Nephron progenitor cell (in vitro differentiated cells): ENCODE measurements at places on chromosomes 3 and 15.

DNA sequence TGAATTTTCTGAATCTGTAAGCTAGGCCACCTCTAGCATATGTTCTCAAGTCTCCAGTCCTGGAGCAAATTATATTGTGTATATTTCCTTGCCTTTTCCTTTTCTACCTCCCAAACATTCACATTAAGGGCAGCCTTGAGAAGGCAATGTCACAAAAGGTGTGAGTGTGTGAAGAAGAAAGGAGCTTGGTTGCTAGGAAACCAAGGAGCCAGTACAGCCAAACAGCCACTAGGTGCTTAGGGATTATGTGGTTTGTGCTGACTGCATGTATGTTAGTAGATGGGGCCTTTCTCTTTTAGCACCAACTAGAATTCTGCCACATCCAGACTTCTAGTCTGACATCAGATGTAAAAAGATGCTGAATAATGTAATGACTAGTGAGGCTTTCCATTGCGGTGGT is 118.8 kb upstream of the DAZL start:
- no peak overlapping the region for H3K4me3 ChIP-seq
- H3K27ac ChIP-seq: no peak overlapping the region

DNA sequence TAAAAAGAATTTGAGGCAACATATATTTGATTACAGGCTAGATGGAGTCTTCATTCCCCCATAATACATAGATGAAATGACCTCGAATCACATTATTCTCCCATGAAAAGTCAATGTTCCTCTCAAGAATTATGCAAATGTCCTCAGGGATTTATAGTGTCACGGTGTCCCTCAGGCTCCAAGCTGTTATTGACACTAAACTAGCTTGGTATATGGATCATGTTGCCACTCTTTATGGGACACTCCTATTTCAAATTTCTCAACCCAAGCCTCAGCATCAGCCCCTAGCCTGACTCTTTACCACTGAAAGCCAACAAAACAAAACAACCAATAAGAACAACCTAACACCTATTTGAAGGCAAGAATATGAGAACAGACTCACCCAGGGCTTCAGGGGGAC is 139.8 kb downstream of the TPRG1 start:
- H3K27me3 ChIP-seq: no peaks in the 10 kb centered on the region
- no peak overlapping the region for H3K27ac ChIP-seq
- H3K36me3 ChIP-seq: no peaks in the 10 kb centered on the region
- no peak overlapping the region for H3K4me3 ChIP-seq
- H3K4me1 ChIP-seq: peaks cover 25% of the 10 kb centered on the region

DNA sequence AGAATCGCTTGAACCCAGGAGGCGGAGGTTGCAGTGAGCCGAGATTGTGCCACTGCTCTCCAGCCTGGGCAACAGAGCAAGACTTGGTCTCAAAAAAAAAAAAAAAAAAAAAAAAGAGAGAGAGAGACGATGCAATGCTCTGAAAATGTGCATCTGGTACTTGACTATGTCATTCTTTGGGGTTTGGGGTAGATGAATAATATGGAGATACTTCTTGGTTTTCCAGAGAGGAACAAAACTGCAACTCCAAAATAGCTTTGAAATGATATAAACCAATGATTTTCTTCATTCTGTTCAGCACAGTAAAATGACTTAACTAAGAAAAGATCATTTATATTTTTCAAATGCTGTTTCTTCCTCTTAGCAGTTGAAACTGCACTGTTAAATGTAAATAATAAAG is 158.9 kb downstream of the ISL2 start:
- no peaks in the 10 kb centered on the region for H3K4me1 ChIP-seq
- H3K36me3 ChIP-seq: peaks cover 5% of the 10 kb centered on the region
- no peak for DNase-seq
- H3K27me3 ChIP-seq: peaks cover 4% of the 10 kb centered on the region
- H3K4me3 ChIP-seq: no peak overlapping the region
- no peak overlapping the region for H3K27ac ChIP-seq

GRCh38 chr15:25401501-25401900 is 37.3 kb downstream of the UBE3A start:
- no peak overlapping the region for H3K4me3 ChIP-seq
- H3K4me1 ChIP-seq: peaks cover 12% of the 10 kb centered on the region
- no peak for DNase-seq
- peaks cover 1% of the 10 kb centered on the region for H3K27me3 ChIP-seq
- peak overlapping the region; percentile 11 for H3K27ac ChIP-seq
- H3K36me3 ChIP-seq: peaks cover 95% of the 10 kb centered on the region

DNA sequence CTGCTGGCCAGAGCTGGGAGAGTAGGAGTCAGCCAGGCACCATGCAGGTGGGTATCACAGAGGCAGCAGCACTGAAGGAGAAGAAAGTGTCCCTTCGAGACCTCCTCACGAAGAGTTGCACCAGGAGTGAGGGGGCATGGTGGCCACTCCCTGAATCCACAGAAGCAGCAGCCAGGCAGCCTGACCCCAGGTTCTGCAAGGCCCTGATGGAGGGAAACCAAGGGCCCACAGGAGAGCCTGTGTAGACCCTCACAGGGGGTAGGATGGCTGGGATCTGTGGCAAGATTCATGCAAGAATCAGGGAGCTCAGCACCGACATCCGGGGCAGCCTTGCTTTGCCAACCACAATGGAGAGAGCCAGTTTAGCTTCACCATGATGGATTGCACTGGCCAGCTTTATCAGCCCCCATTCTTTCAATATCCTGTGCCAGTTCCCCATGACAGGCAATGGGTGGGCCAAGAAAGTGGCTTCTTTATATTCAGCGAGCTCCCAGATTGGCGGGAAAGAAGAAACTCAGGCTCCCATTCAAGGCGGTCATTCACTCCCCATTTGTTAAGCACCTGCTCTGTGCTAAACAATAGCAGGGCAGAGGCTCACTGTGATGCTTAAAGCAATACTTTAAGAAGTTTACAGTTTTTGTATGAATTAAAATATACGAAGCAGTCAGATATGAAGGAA is 33.5 kb upstream of the TBC1D21 start:
- H3K4me3 ChIP-seq: no peak overlapping the region
- DNase-seq: no peak
- no peak overlapping the region for H3K27ac ChIP-seq

DNA sequence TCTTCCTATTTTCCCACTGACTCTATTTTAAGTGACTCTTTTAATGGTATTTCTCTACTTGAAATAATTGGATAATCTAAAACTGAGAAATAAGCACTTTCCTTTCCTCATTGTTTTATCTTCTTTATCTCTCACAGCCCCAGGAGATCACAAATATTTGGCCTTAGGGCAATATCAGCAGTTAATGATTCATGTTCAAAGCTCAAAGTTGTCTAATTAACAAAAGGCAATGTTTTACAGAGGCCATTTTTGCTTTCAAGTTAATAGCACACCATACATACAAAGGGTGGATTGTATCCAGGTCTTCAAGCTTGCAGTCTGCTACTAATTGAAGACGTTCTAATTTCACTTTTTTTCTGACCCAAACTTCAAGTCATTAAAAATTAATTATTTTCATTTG is 120.1 kb downstream of the LRRN1 start:
- peaks cover 34% of the 10 kb centered on the region for H3K4me1 ChIP-seq
- no peaks in the 10 kb centered on the region for H3K27me3 ChIP-seq
- DNase-seq: no peak
- no peak overlapping the region for H3K4me3 ChIP-seq

- H3K27me3 ChIP-seq: peaks cover 12% of the 10 kb centered on the region
- H3K27ac ChIP-seq: no peak overlapping the region
- DNase-seq: no peak
- H3K36me3 ChIP-seq: no peaks in the 10 kb centered on the region
- H3K4me1 ChIP-seq: peaks cover 13% of the 10 kb centered on the region
These were observed 11.6 kb upstream of the SLC24A5 start for GRCh38 chr15:48109212-48109611.

DNA sequence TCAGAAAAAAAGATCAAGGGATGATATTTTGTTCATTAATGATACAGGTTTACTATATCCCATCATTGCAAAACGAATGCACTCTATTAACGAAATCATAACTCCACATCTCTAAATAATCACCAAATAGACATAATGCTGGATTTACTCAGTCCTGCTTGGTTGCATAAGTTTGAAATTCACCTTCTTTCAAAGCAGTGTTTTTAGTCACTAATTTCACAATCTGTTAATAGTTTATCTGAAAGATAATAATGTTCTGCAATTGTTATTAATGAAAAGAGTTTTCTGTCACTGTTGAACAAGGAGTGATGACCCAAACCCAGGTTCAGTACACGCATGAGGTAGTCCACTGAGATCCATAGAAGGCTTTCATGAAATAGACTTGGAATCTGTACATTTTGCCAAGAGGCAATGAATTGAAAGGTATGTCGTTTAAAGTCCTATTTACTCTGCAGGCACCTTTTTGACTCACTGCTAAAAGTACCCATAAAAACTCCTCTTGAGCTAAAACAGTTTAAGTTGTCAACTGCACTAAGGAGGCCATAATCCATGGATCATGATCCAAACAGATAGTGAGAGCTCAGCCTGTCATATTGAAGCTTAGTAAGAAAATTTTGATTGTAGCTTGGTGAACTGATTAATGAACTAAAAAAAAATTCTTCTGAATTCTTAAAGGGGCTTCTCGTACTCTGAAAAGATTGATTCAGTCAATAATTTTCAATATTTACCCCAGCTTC is 75.6 kb upstream of the MBNL1 start:
- no peak overlapping the region for H3K27ac ChIP-seq
- DNase-seq: no peak
- no peaks in the 10 kb centered on the region for H3K36me3 ChIP-seq
- H3K4me3 ChIP-seq: no peak overlapping the region
- no peaks in the 10 kb centered on the region for H3K4me1 ChIP-seq
- no peaks in the 10 kb centered on the region for H3K27me3 ChIP-seq

- no peak for DNase-seq
- peaks cover 7% of the 10 kb centered on the region for H3K27me3 ChIP-seq
- peaks cover 59% of the 10 kb centered on the region for H3K4me1 ChIP-seq
- H3K36me3 ChIP-seq: no peaks in the 10 kb centered on the region
These were observed 302.1 kb upstream of the STT3B start for GRCh38 chr3:31230425-31231223.

DNA sequence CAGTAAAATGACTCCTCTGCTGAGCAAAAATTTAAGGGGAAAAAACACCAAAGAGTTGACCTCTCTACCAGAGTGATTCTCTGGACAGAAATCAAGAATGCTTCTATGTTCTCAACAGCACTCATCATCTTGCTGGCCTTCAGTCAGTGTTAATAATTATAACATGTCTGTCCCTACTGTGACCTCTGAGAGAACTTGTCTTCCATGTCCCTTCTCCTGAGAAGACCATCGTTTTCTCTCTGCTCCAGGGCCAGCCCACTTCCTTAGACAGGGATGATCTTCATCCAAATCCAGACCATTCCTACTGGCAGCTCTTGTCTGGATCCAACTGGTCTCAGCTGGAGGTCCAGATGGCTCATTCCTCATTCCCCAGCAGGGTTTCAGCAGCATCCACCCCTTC is 139.0 kb upstream of the NECTIN3 start:
- no peak overlapping the region for H3K27ac ChIP-seq
- no peak overlapping the region for H3K4me3 ChIP-seq
- DNase-seq: no peak
- H3K4me1 ChIP-seq: no peaks in the 10 kb centered on the region
- H3K36me3 ChIP-seq: peaks cover 10% of the 10 kb centered on the region

- H3K27me3 ChIP-seq: no peaks in the 10 kb centered on the region
- peaks cover 24% of the 10 kb centered on the region for H3K4me1 ChIP-seq
- no peak overlapping the region for H3K4me3 ChIP-seq
- DNase-seq: no peak
- H3K27ac ChIP-seq: peak overlapping the region; percentile 55
- peaks cover 70% of the 10 kb centered on the region for H3K36me3 ChIP-seq
These were observed 32.3 kb downstream of the PDZRN3 start for GRCh38 chr3:73592154-73593144.

DNA sequence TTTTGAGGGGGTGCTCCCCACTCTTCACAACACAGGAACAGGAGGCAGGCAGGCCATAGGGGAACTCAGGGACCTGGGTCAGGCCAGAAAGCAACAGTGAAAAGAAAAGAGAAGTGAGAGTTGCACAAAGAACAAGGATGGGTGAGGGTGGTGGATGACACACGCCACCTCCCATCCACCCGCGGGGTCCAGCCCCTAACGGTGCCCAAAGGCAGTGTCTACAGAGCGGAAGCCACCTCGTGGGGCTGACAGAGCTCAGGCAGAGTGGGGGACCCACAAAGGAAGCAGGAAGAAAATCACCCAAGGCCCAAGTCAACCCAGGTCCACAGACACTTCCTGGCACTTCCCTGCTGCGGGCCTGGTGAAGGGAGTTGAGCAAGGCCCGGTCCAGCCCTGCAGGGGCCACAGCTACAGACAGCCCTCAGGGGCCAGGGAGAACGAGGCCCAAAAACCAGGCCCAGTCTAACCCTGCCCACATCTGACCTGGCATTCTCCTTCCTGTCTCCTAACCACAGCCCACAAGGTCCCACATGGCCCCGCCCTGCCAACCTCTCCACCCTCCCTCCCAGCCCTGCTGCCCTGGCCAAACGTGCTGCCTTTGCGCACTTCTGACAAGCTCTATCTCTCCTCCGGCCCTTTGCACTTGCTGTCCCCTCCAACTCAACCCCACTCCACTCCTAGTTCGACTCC is 5.9 kb downstream of the NUP210 start:
- no peak for DNase-seq
- no peaks in the 10 kb centered on the region for H3K36me3 ChIP-seq
- peaks cover 10% of the 10 kb centered on the region for H3K4me1 ChIP-seq
- no peak overlapping the region for H3K27ac ChIP-seq

DNA sequence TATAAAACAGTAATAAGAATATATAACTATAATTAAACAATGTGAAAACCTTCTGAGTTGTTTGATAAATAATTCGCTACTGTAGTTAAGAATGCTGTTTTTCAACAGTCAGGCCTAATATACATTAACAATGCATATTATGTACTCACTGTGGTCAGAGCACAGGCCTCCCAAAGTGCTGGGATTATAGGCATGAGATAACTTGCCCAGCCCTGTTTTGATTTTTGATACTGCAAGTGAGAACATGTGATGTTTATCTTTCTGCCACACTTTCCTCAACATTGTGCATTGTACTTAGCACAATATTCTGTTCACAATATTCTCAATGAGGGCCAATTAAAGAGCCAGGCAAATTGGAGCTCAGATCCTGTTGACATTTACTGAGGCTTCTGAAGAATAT is 274.5 kb upstream of the RARB start:
- no peak overlapping the region for H3K4me3 ChIP-seq
- H3K27me3 ChIP-seq: peaks cover 3% of the 10 kb centered on the region
- no peak for DNase-seq
- H3K36me3 ChIP-seq: no peaks in the 10 kb centered on the region
- H3K4me1 ChIP-seq: peaks cover 19% of the 10 kb centered on the region
- H3K27ac ChIP-seq: no peak overlapping the region

DNA sequence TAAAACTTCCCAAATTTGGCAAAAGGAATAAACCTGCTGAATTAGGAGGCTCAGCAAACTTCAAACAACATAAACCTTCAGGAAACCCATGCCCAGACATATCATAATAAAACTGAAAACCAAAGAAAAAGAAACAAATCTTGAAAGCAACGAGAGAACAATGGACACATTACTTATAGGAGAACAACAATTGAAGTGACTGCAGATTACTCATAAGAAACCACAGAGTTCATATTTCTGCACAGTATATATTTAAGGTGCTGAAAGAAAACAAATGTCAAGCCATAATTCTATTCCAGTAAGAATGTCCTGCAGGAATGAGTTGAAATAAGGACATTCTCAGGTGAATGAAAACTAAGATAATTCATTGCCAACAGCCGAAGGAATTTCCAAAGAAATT is 80.8 kb upstream of the PROK2 start:
- H3K4me1 ChIP-seq: peaks cover 15% of the 10 kb centered on the region
- no peak overlapping the region for H3K27ac ChIP-seq
- no peak for DNase-seq
- H3K36me3 ChIP-seq: peaks cover 25% of the 10 kb centered on the region
